ENCODE measurements at places on chromosomes 6 and 20.
A peak's percentile ranks its signal among the peaks of the same experiment; 100 is the strongest.

DNA sequence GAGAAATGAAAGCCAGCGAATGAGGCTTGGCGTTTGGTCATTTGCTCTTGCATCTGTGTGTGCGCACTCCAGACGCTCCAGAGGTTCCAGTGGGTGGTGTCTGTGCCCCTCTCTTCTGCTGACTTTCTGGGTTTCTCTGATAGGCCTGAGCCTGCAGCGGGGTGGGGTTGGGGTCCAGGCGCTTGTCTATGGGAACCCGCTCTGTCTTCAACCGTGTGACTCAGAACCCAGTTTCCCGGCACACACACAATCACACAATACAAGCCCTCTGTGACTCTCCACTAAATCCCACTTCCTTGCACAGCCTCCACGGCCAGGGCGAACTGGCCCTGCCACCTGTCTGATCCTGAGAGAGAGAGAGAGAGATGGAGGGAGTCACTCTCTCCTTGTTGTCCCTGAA lies 24.6 kb downstream of the RBM38 start:
- no peak for DNase-seq

- DNase-seq, result no peak
Measured at GRCh38 chr6:35363293-35363750, 21.0 kb downstream of the PPARD start.

GRCh38 chr20:34703424-34704176 lies 544 bp upstream of the TP53INP2 start:
- peak; percentile 25 for DNase-seq

GRCh38 chr20:36336954-36337704 lies 31.0 kb downstream of the DLGAP4 start:
- no peak for DNase-seq

DNA sequence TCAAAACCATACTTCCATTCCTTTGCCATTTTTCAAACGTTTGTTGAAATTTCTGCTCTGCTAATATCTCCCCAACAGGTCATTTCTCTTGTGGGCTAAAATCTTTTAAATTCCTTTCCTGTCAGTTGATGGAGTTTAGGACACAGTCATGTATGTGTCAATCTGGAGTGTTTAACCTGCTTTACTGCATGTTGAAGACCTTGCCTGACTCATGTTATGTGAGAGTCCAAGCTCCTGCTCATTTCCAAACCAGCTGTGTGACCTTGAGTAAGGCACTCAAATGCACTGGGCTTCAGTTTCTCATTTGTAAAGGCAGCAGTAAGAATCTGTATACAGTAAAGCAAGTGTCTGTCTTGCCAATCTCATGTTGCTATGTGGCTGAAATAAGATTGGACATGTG lies 171.9 kb upstream of the SPACA1 start:
- DNase-seq, result no peak

DNA sequence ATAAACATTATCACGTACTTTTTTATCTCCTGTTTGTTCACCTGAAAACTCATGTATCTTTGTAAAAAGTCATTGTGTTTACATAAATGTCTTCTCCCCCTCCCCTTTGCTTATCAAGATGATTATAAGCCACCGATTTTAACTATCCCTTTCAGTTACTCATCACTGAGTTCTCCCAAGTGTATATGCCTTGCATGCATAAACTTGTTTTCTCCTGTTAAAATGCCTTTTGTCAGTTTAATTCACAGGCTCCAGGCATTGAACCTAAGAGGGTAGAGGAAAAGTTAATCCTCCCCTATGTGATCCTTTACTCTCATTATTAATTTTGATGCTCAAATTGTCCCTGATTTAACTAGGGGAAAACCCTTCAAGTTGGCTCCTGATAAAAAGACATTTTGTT lies 24.2 kb downstream of the ANKEF1 start:
- DNase-seq, result no peak

- DNase-seq, result no peak
Measured at GRCh38 chr6:166419286-166419685, 36.5 kb upstream of the MPC1 start.

- DNase-seq, result no peak
Measured at GRCh38 chr6:133207754-133208153, 33.4 kb upstream of the EYA4 start.
